Spinal cord (tissue), 10 donors: ENCODE measurements at places on chromosomes 2 and 18. TPM values are rescaled to one million over a fixed set of nuclear protein-coding genes. Genes with fewer than 3 reads are reported as not detected.

NOTO gene
- total RNA-seq, result not detected

LAMA1 gene
- total RNA-seq, result 38.2 TPM

RALB gene
- 65.4 TPM for total RNA-seq

KIDINS220 gene
- total RNA-seq, result 280 TPM

TMEM200C gene
- total RNA-seq, result 5.2 TPM

TFCP2L1 gene
- total RNA-seq, result 0.30 TPM

IL1RL1 gene
- 1.1 TPM for total RNA-seq

MYL12A gene
- 399 TPM for total RNA-seq
